ENCODE measurements at places on chromosomes 12 and 14.

GRCh38 chr14:94816113-94816512, 46.2 kb upstream of the GSC start:
- no peak for DNase-seq

- no peak for DNase-seq
Measured at GRCh38 chr14:102708494-102708893, 68.8 kb upstream of the TRAF3 start.

DNA sequence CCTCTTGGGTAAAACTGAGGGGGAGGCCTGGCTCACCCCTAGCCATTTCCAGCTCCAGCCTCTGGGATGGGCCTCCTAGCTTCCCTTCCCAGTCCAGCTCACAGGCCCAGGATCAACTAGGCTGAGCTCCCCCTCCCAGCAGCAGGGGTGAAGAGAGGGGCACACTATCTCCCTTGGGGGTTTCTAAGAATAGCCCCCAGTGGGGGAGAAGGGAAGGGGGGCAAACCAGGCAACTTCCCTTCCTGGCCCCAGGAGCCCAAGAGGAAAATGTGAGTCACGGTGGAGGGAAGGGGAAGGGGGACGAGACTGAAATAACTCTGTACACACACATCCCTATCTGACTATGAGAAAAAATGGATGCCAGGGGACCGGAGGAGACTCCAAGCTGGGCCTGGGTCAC, 9.0 kb downstream of the ADCY6 start:
- DNase-seq, result peak; percentile 78

GRCh38 chr14:69708049-69708448, 58.9 kb upstream of the SRSF5 start:
- DNase-seq, result no peak

- no peak for DNase-seq
Measured at GRCh38 chr14:79571366-79571765, 639.9 kb downstream of the DIO2 start.

- no peak for DNase-seq
Measured at GRCh38 chr12:68236421-68237059, 10.9 kb upstream of the IL26 start.

- DNase-seq, result no peak
Measured at GRCh38 chr14:84527706-84528105, 1002.2 kb upstream of the FLRT2 start.

GRCh38 chr14:73462815-73463214, 4.5 kb upstream of the NUMB start:
- DNase-seq, result no peak

GRCh38 chr14:60265163-60265562, 16.1 kb downstream of the PPM1A start:
- DNase-seq, result no peak

GRCh38 chr12:123942911-123943648, 29.6 kb downstream of the CCDC92 start:
- DNase-seq, result no peak

DNA sequence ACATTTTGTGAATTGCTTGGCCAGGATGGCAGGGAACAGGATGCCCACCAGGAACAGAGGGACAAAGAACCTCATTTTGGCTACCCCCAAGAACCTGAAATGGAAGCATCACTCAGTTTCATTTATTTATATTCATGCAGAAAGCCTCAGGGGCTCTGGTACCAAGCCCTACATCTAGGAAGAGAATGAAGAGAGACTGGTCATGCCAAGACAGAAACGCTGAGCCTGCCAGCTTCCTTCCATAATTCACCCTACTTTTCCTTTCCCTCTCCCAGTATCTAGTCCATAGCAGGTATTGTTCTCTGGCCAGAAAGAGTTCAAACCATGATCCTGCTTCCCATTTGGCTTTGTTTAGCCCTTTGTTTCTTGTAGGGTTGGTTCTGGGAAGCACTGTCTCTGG, at the start of gene LALBA:
LALBA (minus strand) TSS at position 101 of the 400 bp plus-strand sequence; CDS start at position 75, 26 bp downstream.
- DNase-seq, result no peak

DNA sequence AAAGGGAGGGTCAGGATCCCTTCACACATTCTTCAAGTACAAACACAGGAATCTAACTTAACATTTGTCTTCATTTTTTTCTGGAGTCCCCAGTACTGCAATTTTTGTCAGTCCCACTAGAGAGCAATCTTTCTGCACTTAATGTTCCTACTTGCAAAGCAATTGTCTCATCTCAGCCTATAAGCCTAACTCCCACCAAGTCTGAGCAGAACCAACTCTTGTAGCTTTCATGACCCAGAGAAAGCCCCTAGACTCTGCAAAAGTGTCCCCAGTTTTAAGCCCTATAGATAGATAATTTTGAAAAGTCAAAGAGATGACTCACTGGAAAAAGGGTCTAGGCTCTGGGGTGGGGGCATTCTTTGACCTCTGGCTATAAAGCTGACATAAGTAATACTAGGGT, 1.8 kb upstream of the ZBTB39 start:
- DNase-seq, result peak; percentile 73

DNA sequence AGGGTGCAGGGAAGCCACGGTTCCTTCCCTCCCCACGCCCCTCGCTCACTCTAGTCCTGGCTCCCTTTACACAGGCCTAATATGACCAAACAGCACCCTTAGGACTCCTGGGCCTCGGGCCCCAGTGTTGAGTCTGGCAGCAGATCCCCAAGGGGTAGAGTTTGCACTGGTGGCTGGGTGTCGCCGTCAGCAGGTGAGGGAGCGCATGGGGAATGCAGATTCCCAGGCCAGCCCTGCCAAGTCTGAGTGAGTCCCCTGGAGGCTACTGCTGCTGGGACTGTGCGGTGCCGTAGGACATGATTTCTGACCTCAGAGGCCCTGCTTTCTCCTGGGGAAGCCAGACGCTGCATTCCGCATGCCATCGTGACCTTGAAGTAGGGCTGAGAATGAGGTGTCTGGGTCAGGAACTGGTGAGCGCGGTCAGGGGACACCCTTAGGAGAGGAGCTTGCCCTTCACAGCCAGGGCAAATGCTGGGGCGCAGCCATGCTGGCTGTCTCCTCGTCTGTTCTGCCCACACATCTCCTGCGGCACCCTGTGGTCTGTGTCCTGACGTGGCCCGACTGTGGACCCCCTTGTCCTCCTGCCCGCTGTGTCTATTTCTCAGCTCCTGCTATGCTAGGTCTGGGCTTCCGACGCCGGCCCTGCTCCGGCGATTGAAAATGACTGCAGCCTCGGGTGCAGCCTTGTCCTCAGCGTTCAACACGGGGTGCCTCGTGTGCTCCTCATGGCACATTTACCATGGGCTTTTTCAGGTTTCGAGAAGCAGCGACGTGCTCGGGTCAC, 37.6 kb upstream of the PRMT8 start:
- no peak for DNase-seq

DNA sequence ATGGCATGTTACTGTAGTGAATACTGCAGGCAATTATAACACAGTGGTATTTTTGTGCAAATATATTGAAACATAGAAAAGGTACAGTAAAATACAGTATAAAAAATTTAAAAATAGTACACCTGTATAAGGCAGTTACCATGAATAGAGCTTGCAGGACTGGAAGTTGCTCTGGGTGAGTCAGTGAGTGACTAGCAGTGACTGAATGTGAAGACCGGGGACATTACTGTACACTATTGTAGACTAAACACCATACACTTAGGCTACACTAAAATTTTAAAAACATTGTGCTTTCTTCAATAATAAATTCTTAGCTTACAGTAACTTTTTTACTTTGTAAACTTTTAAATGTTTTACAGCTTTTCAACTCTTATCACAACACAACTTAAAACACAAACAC, 181.7 kb downstream of the GALC start:
- no peak for DNase-seq

DNA sequence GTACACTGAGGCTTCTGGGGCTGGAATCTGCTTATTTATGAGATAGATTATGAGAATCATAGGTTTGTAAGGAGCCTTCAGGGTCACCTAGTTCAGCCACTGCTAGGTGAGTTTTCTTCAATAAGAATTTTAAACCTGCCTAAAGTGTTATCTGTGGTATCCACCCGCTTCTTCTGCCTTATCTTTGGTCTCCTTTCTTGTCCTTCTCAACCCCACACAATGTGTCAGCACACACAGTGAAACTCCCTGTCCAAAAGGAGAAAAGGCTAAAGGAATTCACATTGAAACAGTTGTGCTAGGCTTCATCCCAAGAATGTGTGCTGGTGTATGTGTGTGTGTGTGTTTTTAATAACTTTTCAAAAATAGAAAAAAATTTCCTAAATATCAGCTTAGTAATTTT, 259.3 kb upstream of the BTG1 start:
- no peak for DNase-seq
